Gastrocnemius medialis (tissue), 4 donors: ENCODE measurements at places on chromosomes 4 and X. TPM values are rescaled to one million over a fixed set of nuclear protein-coding genes. Genes with fewer than 3 reads are reported as not detected.

The WAS gene
- total RNA-seq: 2.4 TPM

The TEX13B gene
- not detected for total RNA-seq

The HAND2 gene
- 0.78 TPM for total RNA-seq

DNA sequence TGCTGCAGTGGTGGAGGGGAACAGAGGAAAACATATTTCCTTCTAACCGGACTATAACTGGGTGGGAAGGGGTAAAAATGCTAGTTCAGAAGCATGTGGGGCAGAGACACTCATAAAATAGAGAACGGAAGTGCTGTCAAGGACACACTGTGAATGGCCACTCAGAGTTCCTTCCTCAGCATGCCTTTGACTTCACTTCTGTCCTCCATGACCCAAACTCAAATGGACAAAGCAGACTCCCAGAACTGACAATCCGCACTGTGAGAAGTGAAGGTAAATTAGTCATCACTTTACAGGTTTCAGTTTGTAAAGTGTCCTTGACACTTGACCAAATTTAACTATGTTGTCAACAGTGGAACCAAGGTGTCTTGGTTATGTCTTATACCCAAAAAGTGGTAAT is 30.2 kb upstream of the ELF2 start:
- H3K36me3 ChIP-seq: no peaks in the 10 kb centered on the region
- no peak overlapping the region for H3K4me3 ChIP-seq
- H3K27ac ChIP-seq: peak overlapping the region; percentile 65
- no peak for DNase-seq
- H3K4me1 ChIP-seq: no peaks in the 10 kb centered on the region

DNA sequence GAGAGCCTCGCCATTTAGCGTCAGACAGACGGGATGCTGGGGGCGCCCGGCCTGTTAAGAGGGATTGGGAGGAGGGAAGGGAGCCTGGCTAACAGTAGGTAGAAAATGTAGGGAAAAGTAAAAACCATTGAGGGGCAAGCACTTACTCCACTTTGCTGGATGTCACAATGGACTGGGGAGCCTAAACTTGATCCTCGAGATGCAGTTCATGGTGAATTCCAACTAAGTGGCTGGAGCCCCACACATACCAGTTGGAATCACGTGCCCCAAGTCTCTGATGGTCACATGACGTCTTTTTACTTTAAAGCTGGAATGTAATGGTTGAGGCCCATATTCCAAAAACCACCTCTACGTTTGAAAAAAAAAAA is 1.5 kb downstream of the PLS3 start:
- no peaks in the 10 kb centered on the region for H3K36me3 ChIP-seq
- H3K27me3 ChIP-seq: peaks cover 16% of the 10 kb centered on the region
- H3K4me1 ChIP-seq: peaks cover 3% of the 10 kb centered on the region
- H3K27ac ChIP-seq: peak overlapping the region; percentile 93
- H3K4me3 ChIP-seq: peak overlapping the region; percentile 77
- DNase-seq: no peak

DNA sequence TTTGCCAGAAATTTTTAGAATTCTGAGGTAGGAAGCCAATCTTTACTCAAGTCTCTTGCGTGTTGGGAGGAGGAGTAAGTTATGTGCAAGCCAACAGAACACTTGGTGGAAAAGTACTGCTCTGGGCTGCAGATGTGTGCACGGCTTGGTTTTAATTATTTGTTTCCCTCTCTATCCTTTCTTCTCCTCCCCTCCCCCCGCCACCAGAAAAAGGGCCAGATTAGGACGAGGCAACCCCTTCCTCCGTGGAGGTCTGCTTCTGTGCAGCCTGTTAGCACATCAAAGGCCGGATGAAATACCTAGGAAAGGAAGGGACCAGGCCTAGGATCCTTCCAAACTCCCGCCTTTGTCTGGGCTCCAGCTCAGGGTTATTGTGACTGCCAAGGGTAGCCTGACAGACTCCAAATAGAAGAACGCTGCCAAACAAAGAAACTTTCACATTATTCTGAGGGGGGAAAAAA is 1.0 kb upstream of the PGRMC1 start:
- H3K4me1 ChIP-seq: no peaks in the 10 kb centered on the region
- H3K27ac ChIP-seq: peak overlapping the region; percentile 77
- DNase-seq: no peak
- H3K27me3 ChIP-seq: peaks cover 4% of the 10 kb centered on the region
- H3K36me3 ChIP-seq: no peaks in the 10 kb centered on the region
- H3K4me3 ChIP-seq: no peak overlapping the region
